RPMI8226 (cell line): ENCODE measurements at places on chromosomes 16 and 17.

DNA sequence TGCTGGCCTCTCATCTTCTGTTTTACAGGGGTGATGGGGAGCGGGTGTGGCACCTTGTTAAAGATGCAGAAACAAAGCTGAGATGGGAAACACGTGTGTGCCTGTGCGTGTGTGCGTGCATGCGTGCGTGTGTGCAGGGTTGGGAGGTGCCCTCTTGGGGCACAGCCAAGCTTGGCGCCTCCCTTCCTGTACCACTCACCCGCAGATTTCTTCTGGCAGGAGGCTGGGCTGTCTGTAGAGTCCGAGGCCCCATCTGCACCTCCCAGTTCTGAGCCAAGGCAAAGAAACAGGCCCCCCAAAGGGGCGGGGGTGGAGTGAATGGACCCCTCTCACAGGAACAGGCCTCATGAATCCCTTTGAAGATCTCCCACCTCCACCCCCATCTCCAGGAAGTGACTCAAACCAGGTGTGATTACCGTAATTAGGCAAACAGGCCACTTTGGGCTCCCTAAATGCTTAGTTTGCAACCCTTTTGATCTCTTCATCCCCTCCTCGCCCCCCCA lies 20.9 kb downstream of the TNS4 start:
- DNase-seq: peak; percentile 72

- DNase-seq: no peak
Measured at GRCh38 chr17:77592106-77592865, 366.2 kb upstream of the TNRC6C start.

GRCh38 chr17:35698800-35699199 lies 32.6 kb upstream of the RASL10B start:
- no peak for DNase-seq

GRCh38 chr16:87602001-87602775 lies at the start of gene JPH3:
TSS of gene JPH3 (plus strand) at chr16:87602508. CDS start at chr16:87603147, 639 bp downstream.
- DNase-seq: no peak

GRCh38 chr17:76998839-76999238 lies 130.6 kb downstream of the MGAT5B start:
- no peak for DNase-seq

GRCh38 chr16:84699147-84699711 lies 571 bp upstream of the USP10 start:
- peak; percentile 29 for DNase-seq

- no peak for DNase-seq
Measured at GRCh38 chr16:14248791-14249190, 177.7 kb downstream of the MRTFB start.

- DNase-seq: no peak
Measured at GRCh38 chr17:19250421-19251173, 13.4 kb downstream of the EPN2 start.

- DNase-seq: no peak
Measured at GRCh38 chr16:84704253-84704652, 4.5 kb downstream of the USP10 start.

GRCh38 chr17:385836-386140 lies 33.2 kb upstream of the RPH3AL start:
- DNase-seq: no peak

DNA sequence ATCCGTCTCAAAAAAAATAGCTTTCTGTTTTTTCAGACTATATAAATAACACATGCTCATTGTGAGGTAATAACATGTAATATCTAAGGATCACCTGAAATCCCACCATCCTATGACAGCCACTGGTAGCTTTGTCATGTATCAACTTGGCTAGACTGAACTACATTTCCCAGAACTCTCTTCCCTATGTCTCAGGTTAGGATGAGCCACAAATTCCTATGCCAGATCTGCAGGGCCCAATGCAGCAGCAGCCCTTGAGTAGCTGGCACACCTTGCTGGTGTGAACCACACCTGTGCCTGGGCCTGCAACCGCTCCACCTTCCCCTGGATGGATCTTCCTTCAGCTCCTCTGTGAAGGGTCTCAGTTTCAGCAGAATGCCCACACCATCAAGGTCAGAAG lies 28.1 kb downstream of the OGFOD1 start:
- no peak for DNase-seq

DNA sequence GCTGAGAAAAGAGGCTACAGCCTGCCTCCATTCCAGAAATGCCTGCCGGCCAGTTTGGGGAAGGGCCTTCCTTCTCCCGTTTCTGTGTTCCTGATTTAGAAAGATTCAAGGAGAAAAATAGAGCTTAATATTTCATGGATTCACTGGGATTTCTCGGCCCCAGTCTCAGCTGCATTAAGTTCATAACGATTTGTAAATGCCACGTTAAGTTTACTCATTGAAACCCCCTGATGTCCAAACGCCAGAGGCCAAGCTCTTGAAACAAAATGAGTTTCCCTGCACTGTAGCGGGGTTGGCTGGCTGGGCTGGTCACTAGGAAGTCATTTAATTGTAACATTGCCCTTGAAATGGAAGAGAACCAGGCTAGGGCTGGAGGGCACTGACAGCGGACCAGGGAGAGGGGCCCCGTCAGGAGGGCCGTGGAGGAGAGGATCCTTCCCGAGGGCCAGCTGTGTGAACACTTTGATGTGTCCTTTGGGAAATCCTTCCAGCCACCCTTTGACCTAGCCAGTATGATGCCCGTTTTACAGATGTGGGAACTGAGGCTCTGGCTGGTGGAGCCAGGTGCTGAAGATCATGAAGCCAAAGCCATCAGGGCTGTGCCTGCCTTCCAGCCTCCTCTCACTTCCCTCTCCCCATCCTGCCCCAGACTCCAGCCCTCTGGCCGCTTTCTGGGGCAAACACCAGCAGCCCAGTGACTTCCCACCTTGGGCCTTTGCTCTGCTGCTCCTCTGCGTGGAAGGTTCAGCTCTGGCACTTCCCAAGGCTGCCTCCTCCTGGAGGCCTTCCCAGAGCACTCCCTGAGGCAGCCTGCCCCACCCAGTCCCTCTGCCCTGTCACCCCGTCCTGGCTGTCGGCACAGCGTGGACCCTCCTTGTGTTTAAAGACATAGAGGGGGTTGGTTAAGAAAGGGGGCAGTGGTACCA lies 220.6 kb downstream of the KATNIP start:
- no peak for DNase-seq

DNA sequence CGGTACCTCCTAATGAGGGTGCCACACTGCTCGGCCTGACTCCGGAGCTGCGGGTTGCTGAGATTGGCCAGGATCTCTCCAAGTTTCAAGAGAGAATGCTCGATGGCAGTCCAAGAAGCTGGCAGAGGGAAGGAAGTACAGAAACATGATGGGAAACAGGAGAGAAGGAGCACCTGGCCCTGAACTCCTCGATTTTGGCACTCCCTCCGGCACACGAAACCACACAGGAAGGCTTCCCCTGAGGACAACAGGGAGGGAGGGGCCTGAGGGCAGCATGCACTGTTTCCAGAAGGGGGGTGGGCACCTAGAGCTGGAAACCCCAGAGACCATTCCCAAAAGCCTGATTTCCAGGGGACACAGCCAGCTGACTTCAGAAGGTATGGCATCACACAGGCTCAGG lies 18.1 kb downstream of the CSF3 start:
- no peak for DNase-seq

GRCh38 chr16:76976101-76976500 lies 214.9 kb upstream of the MON1B start:
- no peak for DNase-seq

DNA sequence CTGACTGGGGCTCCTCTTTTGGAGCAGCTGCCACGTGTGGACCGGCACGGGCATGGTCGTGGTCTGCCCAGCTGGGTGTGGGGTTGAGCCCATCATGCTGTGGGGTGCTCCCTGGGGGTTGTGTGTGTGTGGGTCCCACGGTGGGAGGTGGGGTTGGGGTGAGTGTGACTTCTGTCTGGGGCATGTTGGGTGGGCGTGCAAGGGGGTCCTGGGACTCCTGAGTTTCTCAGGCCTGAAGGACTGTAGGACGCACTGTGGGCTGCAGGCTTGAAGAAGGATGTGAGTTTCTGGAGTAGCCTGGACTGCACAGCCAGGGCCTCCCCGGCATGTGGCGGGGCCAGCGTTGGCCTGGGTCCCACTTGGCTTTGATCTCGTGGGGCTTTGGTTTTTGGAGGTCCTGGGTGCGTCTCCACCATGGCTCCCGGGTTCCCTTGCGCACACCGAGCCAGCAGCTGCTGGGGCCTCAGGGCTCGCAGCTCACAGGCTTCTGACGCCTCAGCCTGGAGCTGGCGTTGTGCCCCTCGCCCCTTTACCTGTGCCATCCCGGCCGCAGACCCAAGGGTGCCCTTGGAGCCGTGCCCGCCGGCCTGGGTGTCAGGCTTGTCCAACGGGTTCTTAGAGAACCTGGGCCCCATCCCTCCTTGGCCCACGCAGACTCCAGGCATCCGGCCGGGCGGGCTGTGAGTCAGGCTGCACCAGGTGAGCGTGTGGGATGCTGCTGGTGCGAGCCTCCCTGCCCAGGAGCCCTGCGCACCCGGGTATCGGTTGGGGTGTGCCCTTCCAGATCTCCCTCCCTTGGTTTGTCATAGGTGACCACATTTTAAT lies 34.4 kb upstream of the ZNF750 start:
- no peak for DNase-seq

DNA sequence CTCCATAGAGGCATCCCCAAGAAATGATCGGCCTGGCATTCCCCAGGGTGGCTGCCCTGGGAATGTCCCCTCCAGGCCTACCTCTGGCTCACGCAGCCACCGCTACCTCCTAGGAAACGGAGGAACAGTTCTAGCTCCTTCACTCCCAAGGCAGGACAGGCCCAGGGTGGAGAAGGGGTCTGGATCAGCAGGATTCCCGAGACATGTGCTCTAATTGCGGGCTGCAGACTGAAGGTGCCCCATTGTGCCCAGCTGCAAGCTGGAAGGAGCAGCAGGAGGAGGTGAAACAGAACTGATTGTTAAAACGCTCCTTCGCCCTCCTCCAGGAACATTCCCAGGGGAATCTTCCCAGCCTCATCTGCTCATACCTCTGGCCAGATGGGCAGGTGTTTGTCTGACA lies 40.8 kb downstream of the SCNN1G start:
- DNase-seq: no peak

GRCh38 chr17:1890758-1891450 lies 61.1 kb downstream of the RPA1 start:
- no peak for DNase-seq

DNA sequence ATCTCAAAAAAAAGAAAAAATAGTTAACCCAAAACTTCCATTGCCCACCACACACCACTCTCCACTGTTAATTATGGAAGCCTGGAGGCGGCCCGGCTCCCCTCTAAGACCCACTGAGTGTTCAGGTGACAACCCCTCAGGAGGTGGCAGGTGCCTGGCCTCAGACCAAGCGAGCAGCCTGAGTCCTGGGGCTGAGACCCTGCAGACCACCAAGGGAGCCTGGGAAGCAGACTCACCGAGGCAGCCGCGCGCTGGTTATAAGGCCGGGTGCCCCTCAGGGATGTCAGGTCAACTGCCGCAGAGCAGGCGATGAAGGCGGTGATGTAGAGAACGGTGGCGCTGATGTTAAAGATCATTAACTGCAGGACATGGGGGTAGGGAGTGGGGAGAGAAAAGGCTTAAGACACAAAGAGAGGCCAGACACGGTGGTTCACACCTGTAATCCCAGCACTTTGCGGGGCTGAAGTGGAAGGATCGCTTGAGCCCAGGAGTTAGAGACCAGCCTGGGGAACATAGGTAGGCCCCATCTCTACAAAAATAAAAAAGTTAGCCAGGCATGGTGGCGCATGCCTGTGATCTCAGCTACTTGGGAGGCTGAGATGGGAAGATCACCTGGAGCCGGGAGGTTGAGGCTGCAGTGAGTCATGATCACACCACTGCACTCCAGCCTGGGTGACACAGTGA lies 13.3 kb downstream of the ARL2BP start:
- no peak for DNase-seq

DNA sequence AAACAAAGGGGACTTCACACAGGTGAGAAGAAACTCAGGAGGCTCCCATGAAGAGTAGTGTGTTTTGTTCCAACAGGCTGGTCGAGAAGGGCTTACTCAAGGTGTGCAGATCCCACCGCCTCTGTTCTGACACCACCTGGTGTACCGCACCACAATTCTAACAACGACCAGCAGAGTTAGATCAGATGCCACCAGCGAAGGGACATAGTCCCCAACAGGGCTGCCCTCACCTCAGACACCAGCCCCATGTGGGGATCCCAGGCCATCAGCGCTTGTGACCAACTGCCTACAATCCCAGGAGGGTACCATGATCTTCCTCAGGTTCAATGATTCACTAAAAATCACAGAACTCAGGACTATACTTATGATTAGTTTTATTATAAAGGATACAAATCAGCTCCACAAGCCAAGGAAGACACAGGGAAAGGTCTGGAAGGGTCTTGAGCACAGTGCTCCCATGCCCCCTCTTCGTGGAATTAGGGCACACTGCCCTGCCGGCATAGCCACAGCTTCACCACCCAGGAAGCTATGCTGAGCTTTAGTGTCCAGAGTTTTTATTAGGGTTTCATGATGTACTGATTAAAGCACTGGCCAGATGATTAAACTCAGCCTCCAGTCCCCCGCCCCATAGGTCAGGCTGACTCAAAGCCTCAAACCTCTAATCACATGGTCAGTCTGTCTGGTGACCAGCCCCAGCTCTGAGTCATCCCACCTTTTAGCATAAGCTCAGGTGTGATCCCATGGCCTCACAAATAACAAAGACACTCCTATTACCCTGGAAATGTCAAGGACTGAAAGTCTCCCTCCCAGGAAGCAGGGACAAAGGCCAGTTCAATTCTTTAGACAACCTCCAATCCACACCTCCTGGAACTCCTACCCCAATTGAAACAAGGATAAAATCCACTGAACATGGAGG lies 26.0 kb downstream of the TRIM25 start:
- no peak for DNase-seq

DNA sequence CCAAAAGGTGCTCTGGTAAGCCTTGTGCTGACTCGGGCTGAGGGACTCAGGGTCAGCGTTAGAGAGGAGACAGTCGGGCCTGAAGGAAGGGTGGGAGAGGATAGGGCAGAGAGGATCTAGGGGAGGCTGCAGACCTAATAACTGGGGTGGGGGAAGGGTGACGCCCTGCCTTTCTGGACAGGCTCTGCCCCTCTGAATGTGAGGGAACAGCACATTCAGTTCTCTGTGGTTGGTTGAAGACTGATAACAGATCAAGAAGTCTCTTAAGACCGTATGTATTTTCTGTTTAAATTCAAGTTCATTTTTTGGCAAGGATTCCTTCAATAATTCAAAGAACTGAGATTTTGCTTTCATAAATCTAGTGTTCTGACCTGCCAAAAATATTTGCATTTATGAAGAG lies 56.2 kb upstream of the TEKT3 start:
- no peak for DNase-seq
